ENCODE measurements at places on chromosomes 4 and X. TPM values are rescaled to one million over a fixed set of nuclear protein-coding genes. Genes with fewer than 3 reads are reported as not detected.

DNA sequence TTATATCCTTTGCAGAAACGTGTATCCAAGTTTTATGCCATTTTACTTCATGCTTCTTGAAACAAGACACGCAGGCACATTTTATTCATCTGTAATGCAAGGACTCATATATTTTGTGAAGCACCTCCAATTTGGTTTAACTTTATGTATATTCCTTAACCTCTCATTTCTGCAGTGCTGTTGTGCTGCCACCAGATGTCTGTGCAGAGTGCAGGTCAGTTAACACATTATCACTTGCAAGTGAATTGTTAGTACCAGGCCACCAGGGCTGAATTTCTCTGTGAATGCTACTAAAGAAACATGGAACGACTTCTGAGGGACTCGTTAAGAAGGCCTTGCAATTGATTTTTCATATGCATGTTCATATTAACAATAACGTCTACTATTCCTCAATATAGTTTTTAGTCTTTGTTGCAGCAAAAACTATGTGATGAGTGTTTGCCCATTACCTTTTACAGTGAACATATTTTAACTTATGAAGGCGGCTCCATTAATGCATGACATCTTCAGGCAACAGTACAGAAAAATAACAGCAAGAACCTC lies 770.3 kb downstream of the NLGN4X start:
- no peak overlapping the region for H3K4me3 ChIP-seq
- H3K27me3 ChIP-seq, result no peaks in the 10 kb centered on the region
- no peaks in the 10 kb centered on the region for H3K4me1 ChIP-seq
- H3K36me3 ChIP-seq, result no peaks in the 10 kb centered on the region
- peak; percentile 52 for DNase-seq
- no peak overlapping the region for H3K27ac ChIP-seq

- no peaks in the 10 kb centered on the region for H3K27me3 ChIP-seq
- peaks cover 3% of the 10 kb centered on the region for H3K36me3 ChIP-seq
- H3K4me3 ChIP-seq, result peak overlapping the region; percentile 43
These were observed 56.7 kb downstream of the CLDN34 start for GRCh38 chrX:10023821-10024220.

DIPK2B gene
- total RNA-seq, result not detected

- H3K4me3 ChIP-seq, result no peak overlapping the region
- no peaks in the 10 kb centered on the region for H3K36me3 ChIP-seq
- no peak for DNase-seq
- H3K27ac ChIP-seq, result no peak overlapping the region
These were observed 841.6 kb upstream of the AADAT start for GRCh38 chr4:170931321-170931720.

DNA sequence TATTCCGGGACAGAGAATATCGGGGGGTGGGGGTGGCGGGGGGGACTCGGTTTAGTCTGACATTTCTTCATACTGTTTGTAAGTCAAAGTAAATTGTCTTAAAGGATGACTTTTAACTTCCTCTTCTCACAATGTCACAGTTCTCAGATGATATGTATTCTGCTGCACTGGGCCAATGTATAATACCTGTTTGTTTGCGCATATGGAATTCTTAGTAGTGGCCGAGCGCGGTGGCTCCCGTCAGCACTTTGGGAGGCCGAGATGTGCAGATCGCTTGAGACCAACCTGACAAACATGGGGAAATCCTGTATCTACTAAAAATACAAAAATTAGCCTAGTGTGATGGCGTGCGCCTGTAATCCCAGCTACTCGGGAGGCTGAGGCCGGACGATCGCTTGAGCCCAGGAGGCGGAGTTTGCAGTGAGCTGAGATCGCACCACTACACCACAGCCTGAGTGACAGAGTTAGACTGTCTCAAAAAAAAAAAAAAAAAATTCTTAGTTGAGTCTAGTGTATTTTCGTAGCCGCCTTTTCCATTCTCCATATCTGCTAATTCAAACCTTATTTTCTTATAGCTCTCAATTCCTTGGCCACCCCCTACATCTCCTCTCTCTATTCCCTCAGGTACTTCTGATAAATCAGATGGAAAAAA lies 851 bp downstream of the POLR2B start:
- peak overlapping the region; percentile 89 for H3K4me3 ChIP-seq
- H3K36me3 ChIP-seq, result peaks cover 15% of the 10 kb centered on the region
- no peak overlapping the region for H3K27ac ChIP-seq
- no peaks in the 10 kb centered on the region for H3K4me1 ChIP-seq
- no peaks in the 10 kb centered on the region for H3K27me3 ChIP-seq

NR3C2 gene
- 0.77 TPM for total RNA-seq

SUPT20HL1 gene
- not detected for total RNA-seq

- H3K4me3 ChIP-seq, result no peak overlapping the region
- no peaks in the 10 kb centered on the region for H3K27me3 ChIP-seq
- H3K4me1 ChIP-seq, result no peaks in the 10 kb centered on the region
- no peak for DNase-seq
These were observed 242.7 kb upstream of the ETNPPL start for GRCh38 chr4:109005523-109005922.

GRCh38 chrX:46029777-46030176 lies 515.4 kb downstream of the ZNF674 start:
- no peak overlapping the region for H3K4me3 ChIP-seq
- no peaks in the 10 kb centered on the region for H3K36me3 ChIP-seq
- H3K27me3 ChIP-seq, result no peaks in the 10 kb centered on the region
- no peak overlapping the region for H3K27ac ChIP-seq
- no peak for DNase-seq

GRCh38 chrX:53048169-53049126 lies at the start of gene GPR173:
GPR173 (plus strand) TSS chrX:53048789; CDS start chrX:53076622, 27,833 bp downstream.
- no peaks in the 10 kb centered on the region for H3K36me3 ChIP-seq
- H3K4me1 ChIP-seq, result no peaks in the 10 kb centered on the region
- no peaks in the 10 kb centered on the region for H3K27me3 ChIP-seq
- DNase-seq, result peak; percentile 85
- peak within 1 kb of the TSS; percentile 45 for H3K4me3 ChIP-seq

GRCh38 chrX:14899607-14900006 lies 26.4 kb downstream of the MOSPD2 start:
- no peak overlapping the region for H3K27ac ChIP-seq
- no peak overlapping the region for H3K4me3 ChIP-seq
- H3K27me3 ChIP-seq, result no peaks in the 10 kb centered on the region
- DNase-seq, result no peak
- peaks cover 25% of the 10 kb centered on the region for H3K36me3 ChIP-seq

GRCh38 chrX:12421918-12422317 lies 283.6 kb downstream of the FRMPD4 start:
- no peak overlapping the region for H3K27ac ChIP-seq
- H3K27me3 ChIP-seq, result no peaks in the 10 kb centered on the region
- H3K4me3 ChIP-seq, result no peak overlapping the region

DNA sequence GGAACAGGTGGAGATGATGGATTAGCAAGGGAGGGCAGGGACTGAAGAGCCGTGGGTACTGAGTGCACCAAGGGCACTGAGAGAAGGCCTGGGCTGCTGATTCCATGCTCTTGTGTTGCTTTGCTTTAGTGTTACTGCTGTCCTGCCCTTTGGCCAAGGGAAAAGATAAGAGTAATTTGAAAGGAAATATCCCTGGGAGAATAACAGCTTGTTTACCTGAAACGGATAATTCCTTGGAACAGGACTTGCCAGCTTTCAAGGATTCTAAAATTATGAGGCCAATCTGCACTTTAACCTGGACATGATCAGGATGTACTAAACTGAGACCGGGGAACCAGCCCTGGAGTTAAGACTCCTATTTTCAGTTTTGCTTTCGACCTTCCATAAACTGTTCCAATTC lies 20.4 kb downstream of the FAM9C start:
- H3K4me3 ChIP-seq, result no peak overlapping the region
- no peak overlapping the region for H3K27ac ChIP-seq
- H3K4me1 ChIP-seq, result no peaks in the 10 kb centered on the region
- no peak for DNase-seq
- H3K27me3 ChIP-seq, result no peaks in the 10 kb centered on the region

DNA sequence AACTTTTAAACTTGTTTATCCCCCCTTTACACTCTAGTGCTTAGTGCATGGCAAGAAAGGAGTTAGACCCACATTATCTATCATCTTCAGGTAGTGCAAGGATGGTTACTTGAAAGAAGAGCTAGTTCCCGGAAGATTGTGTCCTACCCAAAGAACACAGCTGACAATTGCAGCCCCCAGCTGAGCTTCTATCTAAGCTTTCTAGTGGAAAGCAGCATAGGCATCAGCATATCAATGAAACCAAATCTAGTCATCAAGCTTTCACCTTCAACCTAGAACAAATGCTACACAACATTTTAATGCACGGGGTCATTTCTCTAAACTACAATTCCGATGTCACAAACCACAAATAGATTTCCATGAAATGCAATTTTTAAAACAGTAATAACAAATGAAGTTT lies 88.9 kb upstream of the TFDP3 start:
- peaks cover 4% of the 10 kb centered on the region for H3K4me1 ChIP-seq
- H3K4me3 ChIP-seq, result no peak overlapping the region
- no peak for DNase-seq
- peaks cover 73% of the 10 kb centered on the region for H3K36me3 ChIP-seq
- peak overlapping the region; percentile 99 for H3K27ac ChIP-seq

DNA sequence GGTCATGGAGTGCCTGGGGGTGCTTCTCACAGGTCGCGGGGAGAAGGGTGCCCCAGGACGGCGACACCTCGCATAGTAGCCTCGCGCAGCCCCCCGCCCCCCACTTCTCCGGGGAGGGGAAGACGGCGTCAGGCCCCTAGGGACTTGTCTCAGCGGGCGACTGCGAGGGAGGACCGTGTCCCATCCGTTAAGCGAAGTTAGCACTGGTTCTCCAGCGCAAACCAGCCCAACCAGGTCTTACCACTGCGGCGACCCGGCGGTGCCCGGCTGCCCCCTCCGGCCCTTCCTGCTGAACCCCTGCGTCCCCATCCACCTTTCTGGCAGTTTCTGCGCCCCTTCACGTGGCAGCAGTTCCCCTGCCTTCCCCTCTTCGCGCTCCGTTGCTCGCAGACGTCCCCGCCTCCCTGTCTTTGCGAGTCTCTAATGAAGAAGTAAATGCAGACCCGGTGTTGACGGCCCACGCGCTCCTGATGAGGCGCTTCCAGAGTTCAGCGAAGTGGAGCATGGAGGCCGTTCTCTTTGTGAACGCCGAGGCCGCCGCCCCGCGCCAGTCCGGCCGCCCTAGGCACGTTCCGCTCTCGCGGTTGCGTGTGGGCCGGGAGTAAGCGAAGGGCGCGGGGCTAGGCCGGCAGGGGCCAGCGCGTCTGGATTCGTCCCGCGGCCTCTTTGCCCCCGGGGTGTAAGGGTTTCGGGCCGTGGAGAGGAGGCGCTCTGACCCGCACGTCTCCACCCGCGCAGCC lies 3.0 kb downstream of the SLIT2 start:
- H3K4me3 ChIP-seq, result peak overlapping the region; percentile 81
- DNase-seq, result peak; percentile 76
- H3K27ac ChIP-seq, result no peak overlapping the region
- no peaks in the 10 kb centered on the region for H3K36me3 ChIP-seq
- H3K4me1 ChIP-seq, result peaks cover 6% of the 10 kb centered on the region
- peaks cover 66% of the 10 kb centered on the region for H3K27me3 ChIP-seq

ETDA gene
- not detected for total RNA-seq

DNA sequence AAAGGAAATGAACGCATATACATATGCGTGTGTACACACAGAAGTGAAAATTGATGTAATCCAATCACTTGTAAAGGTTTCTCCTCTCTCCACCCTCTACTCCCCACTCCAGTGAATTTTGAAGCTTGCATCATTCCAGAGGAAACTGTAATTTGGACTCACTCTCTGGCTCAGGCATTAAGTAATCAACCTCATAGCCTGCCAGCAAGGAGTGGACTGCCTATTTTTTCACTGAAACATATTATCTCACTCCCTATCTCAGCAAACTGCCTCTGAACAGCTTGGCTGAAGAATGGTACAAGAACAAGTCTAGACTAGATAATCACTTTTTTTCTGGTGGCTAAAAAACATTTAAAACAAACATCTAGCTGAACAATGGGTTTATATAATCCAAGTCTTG lies 124.2 kb downstream of the C4orf51 start:
- H3K27ac ChIP-seq, result no peak overlapping the region
- H3K4me1 ChIP-seq, result peaks cover 7% of the 10 kb centered on the region
- peaks cover 16% of the 10 kb centered on the region for H3K36me3 ChIP-seq
- no peaks in the 10 kb centered on the region for H3K27me3 ChIP-seq
- no peak for DNase-seq

DNA sequence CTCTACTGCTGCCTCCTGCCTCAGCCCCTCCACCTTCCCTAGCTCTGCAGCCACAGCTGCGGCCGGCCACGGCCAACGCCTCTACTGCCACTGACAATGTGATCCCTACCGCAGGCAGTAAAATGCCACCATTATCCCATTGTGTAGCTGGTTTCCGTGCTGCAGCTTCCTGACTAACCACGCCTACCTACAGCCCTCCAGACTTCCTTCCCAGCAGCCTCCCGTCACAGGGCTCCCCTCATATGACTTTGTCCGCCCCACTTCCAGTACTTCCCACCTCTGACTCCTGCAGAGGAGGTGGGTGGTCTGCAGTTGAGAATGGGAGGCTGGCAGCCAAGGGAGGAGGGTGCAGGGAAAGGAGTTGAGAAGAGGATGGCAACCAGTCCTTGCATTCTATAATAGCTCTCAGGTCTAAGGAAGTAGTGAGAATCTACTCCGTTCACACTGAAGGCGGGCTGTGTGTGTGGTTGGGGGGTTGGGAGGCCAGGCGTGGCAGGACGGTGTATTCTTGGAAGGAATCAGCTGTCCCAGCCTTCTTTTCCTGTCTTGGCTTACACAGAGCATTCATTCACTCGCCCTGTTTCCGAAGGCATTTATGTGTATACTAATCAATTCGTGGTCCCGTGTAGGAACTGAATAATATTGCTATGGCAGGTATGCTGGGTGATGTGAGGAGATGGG lies 33.1 kb upstream of the USP51 start:
- H3K27me3 ChIP-seq, result no peaks in the 10 kb centered on the region
- H3K4me3 ChIP-seq, result no peak overlapping the region
- DNase-seq, result no peak
- H3K27ac ChIP-seq, result no peak overlapping the region

- no peaks in the 10 kb centered on the region for H3K36me3 ChIP-seq
- no peaks in the 10 kb centered on the region for H3K4me1 ChIP-seq
- no peak for DNase-seq
- H3K27me3 ChIP-seq, result no peaks in the 10 kb centered on the region
- H3K4me3 ChIP-seq, result no peak overlapping the region
These were observed 69.3 kb downstream of the YIPF6 start for GRCh38 chrX:68568136-68568535.

CTAG1B gene
- not detected for total RNA-seq

GLUD2 gene
- 7.8 TPM for total RNA-seq

GRCh38 chr4:1202526-1203011 lies 30.2 kb upstream of the SPON2 start:
- H3K4me3 ChIP-seq, result no peak overlapping the region
- no peaks in the 10 kb centered on the region for H3K4me1 ChIP-seq
- H3K27ac ChIP-seq, result no peak overlapping the region
- no peaks in the 10 kb centered on the region for H3K27me3 ChIP-seq
- peak; percentile 38 for DNase-seq

STATH gene
- not detected for total RNA-seq

PCDH7 gene
- total RNA-seq, result 99.7 TPM

DNA sequence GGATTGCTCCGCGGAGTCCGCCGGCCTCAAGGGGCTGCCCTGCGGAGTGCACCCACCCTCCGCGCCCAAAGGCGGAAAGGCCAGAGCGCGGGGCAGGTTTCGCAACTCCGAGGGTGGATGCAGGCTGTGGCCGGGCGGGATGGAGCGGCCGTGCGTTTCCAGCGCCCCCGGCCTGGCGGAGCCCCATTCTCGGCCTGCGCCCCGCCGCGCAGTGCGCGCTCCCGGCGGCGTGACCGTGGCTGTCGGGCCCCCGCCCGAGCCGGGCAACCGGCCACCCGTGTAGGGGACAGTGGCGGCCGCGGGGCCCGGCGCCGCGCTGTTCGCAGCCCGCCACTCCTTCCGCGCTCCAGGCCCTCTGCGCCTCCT lies 331 bp downstream of the SETD7 start:
- peak overlapping the region; percentile 89 for H3K4me3 ChIP-seq
- H3K27me3 ChIP-seq, result peaks cover 27% of the 10 kb centered on the region
- peak overlapping the region; percentile 69 for H3K27ac ChIP-seq
- peaks cover 18% of the 10 kb centered on the region for H3K4me1 ChIP-seq
- no peaks in the 10 kb centered on the region for H3K36me3 ChIP-seq
- DNase-seq, result no peak
